ENCODE measurements at places on chromosomes 4 and X.

DNA sequence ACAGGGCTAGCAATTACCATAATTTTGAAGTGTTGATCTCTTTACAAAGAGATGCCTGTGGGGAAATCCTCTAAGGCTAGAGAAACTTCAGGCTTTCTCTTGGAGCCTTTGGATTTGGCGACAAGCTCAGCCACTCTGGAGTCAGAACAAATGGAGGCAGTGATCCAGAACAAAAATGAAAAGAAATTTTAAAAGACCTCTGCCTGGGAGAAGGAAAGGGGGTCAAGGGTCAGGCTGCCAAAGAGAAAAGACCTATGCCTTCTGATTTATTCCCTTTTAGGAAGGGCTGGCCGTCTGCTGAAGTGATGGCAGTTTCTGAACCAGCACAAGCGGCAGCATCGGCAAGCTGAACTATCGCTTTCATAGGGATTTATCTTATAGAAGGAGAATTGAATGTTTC is 140.8 kb upstream of the SFRP2 start:
- DNase-seq = no peak

- DNase-seq = peak; percentile 56
Observed at GRCh38 chr4:183398298-183399125, 45.9 kb upstream of the CDKN2AIP start.

DNA sequence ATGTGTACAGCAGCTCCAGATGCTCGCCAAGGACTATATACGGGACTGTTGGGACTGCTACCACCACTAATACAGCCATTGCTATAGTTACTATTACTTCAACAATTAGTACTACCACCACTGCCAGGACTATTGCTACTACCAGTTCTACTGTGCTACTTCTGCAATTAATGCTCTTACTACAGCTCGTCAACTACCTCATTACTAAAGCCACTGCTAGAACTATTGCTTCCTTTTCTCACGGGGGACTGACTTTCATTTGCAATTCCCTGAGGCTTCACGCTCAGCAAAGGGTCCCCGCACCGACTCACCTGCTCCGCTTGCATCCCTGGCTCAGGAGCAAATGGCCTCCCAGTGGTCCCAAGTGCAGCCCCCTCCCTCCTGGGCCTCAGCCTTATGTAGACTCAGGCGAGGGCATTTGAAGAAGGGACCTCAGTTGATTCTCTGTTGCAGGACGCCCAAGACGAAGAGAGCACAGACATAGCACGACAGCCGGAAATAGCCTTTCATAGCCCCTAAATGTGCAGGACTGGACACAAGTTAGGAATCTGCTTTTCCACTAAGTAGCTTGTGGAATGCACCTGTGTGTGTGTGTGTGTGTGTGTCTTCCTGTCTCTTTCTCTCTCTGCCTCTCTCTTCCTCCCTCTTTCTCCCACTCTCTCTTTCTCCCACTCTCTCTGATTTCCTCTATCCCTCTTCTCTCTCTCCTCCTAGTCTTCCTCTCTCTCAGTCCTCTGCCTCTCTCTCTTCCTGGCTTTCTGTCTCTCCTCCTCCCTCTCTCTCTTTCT is 294.8 kb downstream of the ASMT start:
- DNase-seq = no peak

- peak; percentile 53 for DNase-seq
Observed at GRCh38 chr4:40283413-40283812, 51.7 kb upstream of the CHRNA9 start.

DNA sequence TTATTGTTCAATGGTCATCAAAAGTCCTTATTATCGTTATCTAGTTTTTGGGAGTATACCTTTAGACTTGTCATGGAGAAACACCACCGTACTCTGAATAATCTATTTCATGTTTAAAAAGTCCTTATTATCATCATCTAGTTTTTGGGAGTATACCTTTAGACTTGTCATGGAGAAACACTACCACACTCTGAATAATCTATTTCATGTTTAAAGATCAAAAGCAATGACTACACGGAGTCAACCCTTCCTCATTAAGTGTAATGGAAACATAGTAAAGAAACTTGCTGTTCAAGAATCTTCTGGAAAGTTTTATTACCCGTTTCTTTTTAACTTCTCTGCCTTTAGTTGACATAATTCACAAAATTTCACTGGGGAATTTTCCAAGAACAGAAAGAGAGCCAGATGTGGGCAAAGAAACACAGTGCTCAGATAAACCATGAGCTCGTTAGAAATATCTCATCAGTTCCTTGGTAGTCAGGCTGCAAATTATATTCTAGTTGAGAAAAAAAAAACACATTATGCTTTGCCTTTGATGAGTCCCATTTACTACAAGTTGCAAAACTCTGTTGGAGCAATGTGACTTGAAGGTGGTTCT is 158.8 kb downstream of the AFAP1 start:
- DNase-seq = no peak

DNA sequence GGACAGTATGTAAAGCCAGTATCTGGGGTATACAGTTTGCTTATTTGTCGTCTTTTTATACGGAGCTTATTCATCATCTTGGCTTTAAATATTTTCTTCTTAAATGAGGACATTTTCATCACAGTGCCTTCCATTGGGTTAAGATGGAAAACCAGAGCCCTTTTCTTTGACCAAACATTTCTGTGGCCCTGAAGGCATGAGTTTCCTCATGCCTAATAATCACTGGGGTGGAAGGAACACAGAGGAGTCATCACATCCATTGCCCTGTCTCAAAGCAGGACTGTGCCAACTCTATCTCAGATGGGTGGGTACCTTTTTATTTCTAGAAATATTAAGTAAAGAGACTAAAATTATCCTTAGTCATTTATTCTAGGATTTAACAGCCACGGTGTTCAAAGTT is 40.0 kb downstream of the CHRDL1 start:
- no peak for DNase-seq
